Fibroblast of skin of back (primary cell): ENCODE measurements at places on chromosomes 4 and X.

DNA sequence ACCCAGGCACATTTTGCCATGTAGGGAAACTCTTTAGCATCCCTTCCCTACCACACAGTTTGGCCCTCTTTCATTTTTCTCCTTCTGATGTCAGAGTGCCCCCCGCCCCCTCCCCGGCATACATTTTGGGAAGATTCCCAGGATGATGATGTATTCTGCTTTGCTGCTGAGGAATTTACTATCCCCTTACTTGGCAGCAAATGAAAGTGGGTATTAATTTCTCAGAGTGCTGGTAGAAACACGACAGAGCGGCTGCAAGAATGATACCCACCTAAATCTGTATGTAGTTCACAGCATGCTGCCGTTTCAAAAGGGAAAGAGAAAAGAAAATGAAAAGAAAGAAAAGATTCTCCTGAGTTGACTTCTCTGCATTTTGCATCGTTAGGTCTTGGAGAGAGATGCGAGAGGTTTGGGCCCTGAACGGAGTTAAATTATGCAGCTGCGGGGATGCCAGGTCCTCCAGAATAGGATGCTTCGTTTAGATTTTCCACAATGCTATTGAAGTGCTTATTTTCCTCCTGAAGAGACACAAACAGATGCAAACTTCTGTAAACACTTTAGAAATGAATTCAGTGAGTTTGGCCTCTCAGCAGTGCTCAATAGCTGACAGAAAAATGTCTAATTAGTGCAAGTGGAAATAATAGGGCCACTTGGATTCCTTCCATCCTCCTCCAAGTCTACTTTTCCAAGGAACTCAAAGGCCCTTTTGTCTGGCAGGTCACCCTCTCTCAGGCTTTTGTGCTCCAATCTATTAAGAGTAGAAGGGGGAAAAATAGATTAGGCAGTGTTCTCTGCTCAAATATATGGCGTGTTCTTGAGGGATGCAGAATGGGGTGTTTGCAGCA lies 106.2 kb downstream of the ALPK1 start:
- peak; percentile 15 for DNase-seq

GRCh38 chr4:160020804-160021203 lies 917.9 kb downstream of the RAPGEF2 start:
- no peak for DNase-seq

DNA sequence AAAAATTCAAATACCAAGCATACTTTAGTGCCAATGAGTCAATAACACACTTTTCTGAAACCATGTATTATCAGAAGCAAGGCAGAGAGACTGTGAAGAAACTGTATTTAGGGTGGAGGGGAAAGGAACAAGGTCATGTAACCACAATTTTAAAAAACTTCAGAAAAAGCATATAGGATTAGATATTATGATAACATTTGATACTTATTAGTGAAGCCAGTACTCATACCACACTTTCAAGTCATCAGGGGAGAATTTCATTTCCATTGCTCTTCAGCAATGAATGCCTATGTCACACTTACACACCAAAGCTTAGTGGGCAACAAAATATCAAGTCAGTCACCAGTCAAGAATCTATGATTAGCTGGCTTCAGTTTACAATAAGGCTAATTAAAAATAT lies 602.2 kb downstream of the IL15 start:
- DNase-seq: peak; percentile 64

- peak; percentile 17 for DNase-seq
Observed at GRCh38 chrX:132489578-132490419, 961 bp upstream of the MBNL3 start.

DNA sequence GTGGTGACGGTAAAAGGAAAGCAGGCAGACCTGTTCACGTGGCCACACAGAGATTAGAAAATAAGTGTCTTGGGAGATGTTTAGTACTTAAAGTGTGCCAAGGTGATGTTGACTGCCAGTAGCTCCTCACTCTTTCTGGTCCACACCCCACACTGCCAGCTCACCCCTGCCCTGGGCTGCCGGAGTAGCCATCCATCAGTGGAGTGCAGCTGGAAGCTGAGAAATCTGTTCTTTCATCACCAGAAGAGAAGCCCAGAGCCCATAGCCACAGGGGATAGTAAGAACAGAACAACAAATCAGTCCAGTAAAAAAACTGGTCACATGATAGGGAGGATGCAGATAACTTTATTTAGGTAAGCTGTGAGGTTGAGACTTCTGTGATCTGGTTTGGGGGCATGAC lies 64.1 kb downstream of the WWC2 start:
- DNase-seq: no peak

DNA sequence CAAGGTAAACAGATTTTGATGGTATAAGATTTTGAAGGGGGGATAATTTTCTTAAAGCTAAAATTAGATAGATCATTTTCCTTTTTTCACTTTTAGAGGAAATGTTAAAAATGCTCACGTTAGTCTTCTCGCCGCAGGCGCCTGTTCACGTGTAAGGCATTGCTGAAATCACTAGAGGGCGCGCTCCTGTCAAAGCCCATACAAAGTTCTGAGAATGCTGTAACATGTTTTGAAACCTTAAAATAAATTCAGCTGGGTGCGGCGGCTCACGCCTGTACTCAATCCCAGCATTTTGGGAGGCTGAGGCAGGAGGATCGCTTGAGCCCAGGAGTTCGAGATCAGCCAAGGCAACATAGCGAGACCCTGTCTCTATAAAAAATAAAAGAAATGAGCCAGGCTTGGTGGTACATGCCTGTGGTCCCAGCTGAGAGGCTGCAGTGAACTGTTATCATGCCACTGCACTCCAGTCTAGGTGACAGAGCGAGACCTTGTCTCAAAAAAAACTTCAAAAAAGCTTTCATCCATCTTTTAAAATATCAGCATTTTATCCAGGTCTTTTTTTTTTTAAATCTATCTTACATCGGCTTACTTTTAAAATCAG lies 138.0 kb downstream of the RBMX2 start:
- peak; percentile 40 for DNase-seq

DNA sequence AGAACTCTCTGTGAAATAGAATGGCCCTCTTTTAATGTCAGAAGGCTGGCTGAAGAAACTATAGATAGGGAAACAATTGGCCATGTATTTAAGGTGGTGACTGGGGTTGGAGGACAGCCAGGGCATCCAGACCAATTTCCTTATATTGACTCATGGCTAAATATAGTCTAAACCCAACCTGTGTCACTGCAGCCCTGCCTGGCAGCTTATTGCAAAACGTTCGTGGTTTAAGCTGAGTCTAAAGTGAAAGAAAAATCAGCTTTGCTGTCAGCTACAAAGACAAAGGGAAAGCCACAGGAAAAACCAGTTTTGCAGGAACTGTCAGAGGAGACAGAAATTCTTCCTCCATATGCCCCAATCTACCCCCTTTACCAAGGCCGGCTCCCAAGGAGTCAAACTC lies 902.8 kb upstream of the NDST4 start:
- DNase-seq: peak; percentile 14

GRCh38 chr4:18106620-18107019 lies 85.1 kb upstream of the LCORL start:
- DNase-seq: no peak

- DNase-seq: no peak
Observed at GRCh38 chr4:137521053-137521452, 11.2 kb downstream of the PCDH18 start.

- DNase-seq: no peak
Observed at GRCh38 chr4:167176723-167177367, 57.4 kb downstream of the SPOCK3 start.

DNA sequence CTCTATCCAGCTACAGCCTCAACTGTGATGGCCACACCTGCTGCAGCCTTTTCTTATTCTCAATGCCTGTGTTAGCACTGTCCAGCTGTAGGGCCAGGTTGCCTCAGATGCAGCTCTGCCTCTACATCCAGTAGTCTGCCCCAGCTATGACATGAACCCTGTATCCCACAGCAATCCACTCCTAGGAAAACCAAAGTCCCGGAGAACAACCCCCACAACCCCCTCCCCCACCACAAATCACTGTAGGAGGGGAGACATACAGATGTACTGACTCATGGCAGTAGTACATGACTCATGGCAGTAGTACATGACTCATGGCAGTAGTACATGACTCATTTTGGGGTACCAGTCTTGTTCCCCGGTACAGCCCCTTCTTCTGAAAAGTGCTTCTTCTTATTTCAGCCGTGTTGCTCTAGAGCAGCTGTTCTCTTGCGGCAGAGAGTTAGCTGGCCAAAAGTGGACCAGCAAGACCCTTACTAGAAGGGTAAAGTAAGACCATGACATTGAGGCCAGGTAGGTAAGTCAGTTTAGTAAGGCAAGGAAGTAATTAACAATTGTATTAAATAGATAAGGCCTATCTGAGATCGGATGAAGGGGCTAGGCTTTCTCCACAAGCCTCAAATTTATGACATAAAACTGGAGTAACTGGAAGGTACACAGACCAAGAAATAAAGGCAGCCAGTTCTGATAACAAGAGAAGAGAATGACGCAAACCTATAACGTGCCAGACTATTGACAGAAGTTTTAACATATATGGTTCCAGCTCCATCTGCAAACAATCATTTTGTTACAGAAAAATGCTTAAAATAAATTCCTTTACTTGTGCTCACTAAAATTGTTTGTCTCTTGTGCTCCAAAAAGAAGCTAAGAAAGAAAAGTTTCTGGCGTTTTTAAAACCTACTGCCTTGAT lies 221.4 kb downstream of the TACR3 start:
- DNase-seq: peak; percentile 76

GRCh38 chrX:56803850-56804681 lies 75.0 kb downstream of the NBDY start:
- DNase-seq: no peak

DNA sequence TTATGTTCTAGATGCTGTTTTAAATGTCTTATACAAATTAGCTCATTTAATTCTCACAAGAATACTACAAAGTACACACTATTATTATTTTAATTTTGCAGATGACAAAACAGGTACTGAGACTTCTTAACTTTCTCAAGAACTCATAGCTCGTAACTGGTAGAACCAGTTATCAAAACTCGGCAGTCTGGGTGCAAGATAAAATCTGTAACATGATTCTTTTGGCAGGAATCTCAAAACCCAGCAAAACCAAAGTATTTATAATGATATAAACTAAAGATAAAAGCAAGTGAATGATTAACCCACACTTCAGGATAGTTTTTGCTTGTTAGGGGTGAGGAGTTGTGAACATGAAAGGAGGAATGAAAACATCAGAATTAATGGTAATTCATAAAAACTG lies 27.6 kb downstream of the CLNK start:
- no peak for DNase-seq
